Esophagus muscularis mucosa (tissue), 4 donors: ENCODE measurements at places on chromosomes 3 and 15.

- no peak overlapping the region for H3K4me3 ChIP-seq
- no peaks in the 10 kb centered on the region for H3K27me3 ChIP-seq
- H3K27ac ChIP-seq, result no peak overlapping the region
- no peak for DNase-seq
- no peaks in the 10 kb centered on the region for H3K36me3 ChIP-seq
Observed at GRCh38 chr3:57737840-57738239, 18.3 kb upstream of the SLMAP start.

- no peak overlapping the region for H3K4me3 ChIP-seq
- no peaks in the 10 kb centered on the region for H3K4me1 ChIP-seq
- no peak for DNase-seq
- H3K36me3 ChIP-seq, result no peaks in the 10 kb centered on the region
Observed at GRCh38 chr3:18901571-18901970, 246.7 kb upstream of the KCNH8 start.

DNA sequence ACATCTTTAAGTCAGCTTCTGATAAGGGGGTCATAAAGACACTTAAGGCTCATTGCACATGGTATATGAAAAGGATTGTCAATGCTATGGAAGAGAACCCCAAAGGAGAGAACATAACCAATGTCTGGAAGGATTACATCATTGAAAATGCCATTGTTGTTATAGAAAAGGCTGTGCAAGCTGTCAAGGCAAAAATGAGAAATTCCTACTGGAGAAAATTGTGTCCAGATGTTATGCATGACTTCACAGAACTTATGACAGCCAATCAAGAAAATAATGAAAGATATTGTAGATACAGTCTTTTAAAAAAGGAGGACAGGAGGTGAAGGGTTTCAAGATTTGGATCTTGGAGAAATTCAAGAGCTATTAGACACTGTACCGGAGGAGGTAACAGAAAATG, 96.3 kb upstream of the MBNL1 start:
- no peaks in the 10 kb centered on the region for H3K36me3 ChIP-seq
- DNase-seq, result no peak
- H3K27me3 ChIP-seq, result no peaks in the 10 kb centered on the region
- no peak overlapping the region for H3K27ac ChIP-seq
- peaks cover 5% of the 10 kb centered on the region for H3K4me1 ChIP-seq
- no peak overlapping the region for H3K4me3 ChIP-seq

GRCh38 chr3:58004973-58005372, 3.2 kb upstream of the FLNB start:
- H3K27me3 ChIP-seq, result no peaks in the 10 kb centered on the region
- peak overlapping the region; percentile 73 for H3K27ac ChIP-seq

- H3K27ac ChIP-seq, result no peak overlapping the region
- H3K4me1 ChIP-seq, result no peaks in the 10 kb centered on the region
- no peaks in the 10 kb centered on the region for H3K27me3 ChIP-seq
- no peak overlapping the region for H3K4me3 ChIP-seq
- no peaks in the 10 kb centered on the region for H3K36me3 ChIP-seq
Observed at GRCh38 chr15:98226578-98226977, 266.1 kb downstream of the ARRDC4 start.

- no peak overlapping the region for H3K4me3 ChIP-seq
- DNase-seq, result no peak
- no peak overlapping the region for H3K27ac ChIP-seq
- H3K36me3 ChIP-seq, result no peaks in the 10 kb centered on the region
- H3K4me1 ChIP-seq, result peaks cover 19% of the 10 kb centered on the region
Observed at GRCh38 chr3:105880681-105881290, 12.0 kb upstream of the CBLB start.

DNA sequence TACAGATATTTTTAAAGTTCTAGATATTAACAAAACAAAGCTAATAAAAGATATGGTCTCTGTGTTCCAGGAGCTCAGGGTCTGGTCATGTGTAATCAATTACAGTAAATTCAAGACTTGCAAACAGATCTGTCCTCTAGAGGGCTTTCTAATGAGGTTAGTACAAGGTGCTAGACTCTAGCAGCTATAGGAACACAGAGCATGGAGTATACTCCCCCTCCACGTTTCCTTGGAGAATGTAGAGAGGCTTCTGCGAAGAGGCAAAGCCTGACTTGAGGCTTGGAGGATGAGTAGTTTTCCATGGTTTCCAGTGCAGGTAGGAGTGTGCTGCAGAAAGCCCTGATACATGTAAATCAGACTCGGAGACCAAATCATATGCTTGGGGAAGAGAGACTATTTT, 32.7 kb upstream of the DLG1 start:
- no peaks in the 10 kb centered on the region for H3K4me1 ChIP-seq
- H3K27me3 ChIP-seq, result no peaks in the 10 kb centered on the region
- H3K36me3 ChIP-seq, result no peaks in the 10 kb centered on the region
- no peak for DNase-seq
- H3K4me3 ChIP-seq, result no peak overlapping the region
